ENCODE measurements at places on chromosomes 2 and 18. TPM values are rescaled to one million over a fixed set of nuclear protein-coding genes. Genes with fewer than 3 reads are reported as not detected.

DNA sequence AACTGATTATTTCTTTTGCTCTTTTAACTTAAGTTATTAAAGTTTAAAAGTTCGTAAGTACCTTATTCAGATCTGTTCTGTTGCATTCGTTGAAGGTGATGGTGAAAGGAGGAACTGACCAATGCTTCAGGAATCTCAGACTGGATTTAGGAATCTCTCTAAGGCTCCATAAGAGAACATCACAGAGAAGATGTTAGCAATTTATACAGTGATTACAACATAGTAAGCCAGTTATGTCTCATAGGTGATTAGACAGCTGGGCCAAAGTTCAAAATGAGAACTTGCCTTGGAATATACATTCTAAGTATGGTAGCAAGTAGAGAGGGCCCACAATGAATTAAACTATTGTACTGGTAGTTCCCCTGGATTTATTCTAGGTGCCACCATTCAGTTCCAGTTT, 3.2 kb downstream of the MARS2 start:
- DNase-seq = no peak

- no peak for DNase-seq
Observed at GRCh38 chr2:134104754-134105153, 149.1 kb upstream of the MGAT5 start.

- peak; percentile 53 for DNase-seq
Observed at GRCh38 chr2:238097988-238098871, 1.9 kb upstream of the ESPNL start.

- DNase-seq = no peak
Observed at GRCh38 chr2:57461624-57462023, 585.0 kb upstream of the VRK2 start.

DNA sequence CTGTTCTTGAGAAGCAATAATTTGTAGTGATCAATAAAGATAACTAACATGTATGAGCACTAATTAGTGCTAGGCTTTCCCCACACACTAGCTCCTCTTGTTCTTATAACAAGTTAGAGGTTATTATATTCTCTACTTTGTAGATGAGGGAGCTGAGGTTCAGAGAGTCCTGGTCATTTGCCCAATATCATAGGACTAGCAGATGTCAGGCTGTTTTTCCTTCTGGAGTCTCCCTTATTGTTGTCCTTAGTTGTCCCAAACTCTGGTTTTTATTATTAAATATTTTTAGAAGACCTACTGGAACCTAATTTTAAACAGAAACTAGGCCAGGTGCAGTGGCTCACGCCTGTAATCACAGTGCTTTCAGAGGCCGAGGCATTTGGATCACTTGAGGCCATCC, 16.5 kb upstream of the TTC39C start:
- no peak for DNase-seq

- DNase-seq = no peak
Observed at GRCh38 chr18:10391506-10391905, 62.9 kb upstream of the APCDD1 start.

- DNase-seq = no peak
Observed at GRCh38 chr2:45259138-45259537, 249.9 kb upstream of the SIX2 start.

DNA sequence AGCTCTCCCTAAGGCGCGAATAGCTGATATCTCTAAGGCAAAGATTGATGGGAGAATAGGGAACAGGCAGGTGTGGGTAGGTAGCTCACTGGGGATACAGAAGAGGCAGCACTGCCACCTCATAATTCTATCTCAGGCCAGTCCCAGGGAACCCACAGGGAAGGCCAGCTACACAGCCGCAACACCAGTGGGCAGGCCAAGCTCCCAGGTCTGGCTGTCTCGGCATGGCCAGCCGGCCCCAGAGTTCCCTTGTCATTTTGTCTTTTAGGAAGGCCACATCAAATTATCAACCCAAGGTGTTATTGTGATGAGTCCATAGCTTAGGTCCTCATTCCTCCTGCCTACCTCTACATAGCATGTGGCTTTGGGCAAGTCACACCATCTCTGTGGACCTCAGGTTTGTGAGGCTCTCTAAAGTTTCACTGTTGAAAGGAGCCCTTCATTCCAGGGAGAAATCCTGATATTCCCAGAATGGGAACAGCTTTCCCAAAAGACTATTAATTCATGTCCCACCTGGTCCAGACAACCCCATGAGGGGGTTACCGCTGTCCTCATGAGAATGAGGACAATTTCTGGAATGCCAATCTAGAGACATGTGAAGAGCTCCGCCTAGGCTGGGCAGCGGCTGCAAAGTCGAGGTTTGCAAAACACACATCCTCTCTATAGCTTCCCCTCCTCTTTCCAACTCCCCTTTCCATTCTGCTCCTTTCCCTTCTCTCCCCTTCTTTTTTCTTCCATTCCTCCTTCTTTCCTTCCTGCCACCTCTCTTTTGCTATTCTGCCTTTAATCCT, 287.1 kb upstream of the ID2 start:
- no peak for DNase-seq

- DNase-seq = no peak
Observed at GRCh38 chr2:196510246-196510645, 129.3 kb upstream of the CCDC150 start.

GRCh38 chr2:39524061-39524460, 87.0 kb upstream of the MAP4K3 start:
- no peak for DNase-seq

DNA sequence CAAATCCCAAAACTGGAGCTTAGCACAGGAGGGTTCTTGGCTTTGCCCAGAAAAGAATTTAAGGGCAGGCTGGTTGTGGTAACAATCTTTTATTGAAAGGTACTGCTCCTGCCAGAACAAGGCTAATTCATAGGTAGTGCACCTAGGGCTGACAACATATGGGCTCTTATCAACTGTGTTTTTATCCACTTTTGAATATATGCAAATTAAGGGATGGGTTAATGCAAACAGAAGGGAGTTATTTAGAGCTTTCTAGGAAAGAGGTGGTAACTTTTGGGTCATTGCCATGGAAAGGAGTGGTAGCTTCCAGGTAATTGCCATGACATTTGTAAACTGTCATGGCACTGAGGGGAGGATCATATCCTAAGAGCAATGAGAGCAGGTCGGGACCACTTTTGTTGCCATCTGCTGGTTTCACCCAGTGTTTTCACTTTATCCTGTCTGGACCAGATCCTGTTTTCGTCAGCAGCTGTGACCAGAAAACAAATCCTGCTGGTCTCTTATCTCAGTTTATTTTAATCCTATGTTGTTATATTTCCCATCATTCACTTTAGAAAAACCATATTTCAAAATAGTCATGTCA, 981 bp downstream of the C2orf66 start:
- DNase-seq = no peak

DNA sequence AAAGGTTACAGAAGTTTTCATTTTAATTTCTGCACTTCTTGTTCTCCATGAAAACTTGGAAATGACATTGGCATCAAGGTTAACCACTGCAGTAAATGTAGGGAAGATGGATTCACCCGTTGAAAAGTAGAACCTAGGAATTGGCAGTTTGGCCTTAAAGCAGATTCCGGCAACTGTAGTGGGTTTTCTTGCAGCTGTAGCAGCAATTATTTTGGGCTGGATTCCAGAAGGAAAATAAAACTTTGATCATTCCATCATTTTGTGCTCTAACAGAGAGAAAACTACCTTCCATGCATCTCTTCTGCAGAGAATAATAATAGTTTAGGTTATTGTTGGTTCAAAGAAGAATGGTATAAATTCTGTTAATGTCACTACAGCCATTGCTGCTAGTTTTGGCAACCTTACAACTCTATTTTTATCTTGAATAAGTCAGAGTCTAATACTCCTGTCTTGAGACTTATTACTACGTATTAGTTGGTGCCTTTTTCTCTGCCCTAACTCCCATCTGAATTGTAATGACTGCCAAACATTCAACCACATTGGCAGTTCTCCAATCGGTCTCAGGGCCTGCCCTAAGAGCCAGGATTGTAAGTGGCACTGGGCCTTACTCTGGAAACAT, 178.1 kb upstream of the PIEZO2 start:
- DNase-seq = no peak

GRCh38 chr2:106044021-106044420, 150.1 kb downstream of the UXS1 start:
- DNase-seq = no peak

DNA sequence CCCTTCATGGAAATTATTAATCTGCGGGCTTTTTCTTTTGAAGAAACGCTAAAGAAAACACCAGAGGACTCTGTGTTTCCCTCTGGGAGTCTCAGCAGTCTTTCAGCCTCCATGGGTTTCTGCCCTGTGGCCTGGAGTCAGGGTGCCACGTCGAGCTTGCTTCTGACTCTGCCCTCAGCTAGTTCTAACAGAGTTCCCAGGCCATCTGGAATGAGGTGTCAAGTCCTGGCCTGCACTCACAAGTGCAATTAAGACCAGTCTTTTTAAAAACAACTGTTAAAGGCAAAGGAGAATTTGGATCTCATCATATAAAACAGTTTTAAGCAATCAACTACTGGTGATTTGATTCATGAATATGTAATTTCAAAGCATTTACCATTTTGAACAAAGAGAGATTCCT, 157.3 kb downstream of the RHBDD1 start:
- DNase-seq = no peak

DNA sequence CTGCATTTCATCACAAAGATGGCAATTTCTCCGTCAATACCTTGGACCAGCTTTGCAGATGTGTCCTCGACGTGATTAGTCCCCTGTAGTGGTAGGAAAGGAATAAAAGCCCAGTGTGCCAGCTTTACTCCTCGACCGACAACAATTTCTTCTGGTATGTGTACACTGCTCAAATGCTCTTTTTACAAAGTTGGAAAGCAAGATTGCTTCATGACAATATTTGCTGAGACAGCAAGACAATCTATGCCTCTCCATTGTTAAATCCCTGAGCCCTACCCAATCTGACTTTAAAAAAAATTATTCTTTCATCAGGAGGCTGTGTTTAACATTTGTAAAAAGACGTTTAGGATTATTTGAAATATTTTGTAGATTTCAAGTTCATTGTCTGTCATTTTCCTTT, 27.6 kb upstream of the ZEB2 start:
- no peak for DNase-seq

DNA sequence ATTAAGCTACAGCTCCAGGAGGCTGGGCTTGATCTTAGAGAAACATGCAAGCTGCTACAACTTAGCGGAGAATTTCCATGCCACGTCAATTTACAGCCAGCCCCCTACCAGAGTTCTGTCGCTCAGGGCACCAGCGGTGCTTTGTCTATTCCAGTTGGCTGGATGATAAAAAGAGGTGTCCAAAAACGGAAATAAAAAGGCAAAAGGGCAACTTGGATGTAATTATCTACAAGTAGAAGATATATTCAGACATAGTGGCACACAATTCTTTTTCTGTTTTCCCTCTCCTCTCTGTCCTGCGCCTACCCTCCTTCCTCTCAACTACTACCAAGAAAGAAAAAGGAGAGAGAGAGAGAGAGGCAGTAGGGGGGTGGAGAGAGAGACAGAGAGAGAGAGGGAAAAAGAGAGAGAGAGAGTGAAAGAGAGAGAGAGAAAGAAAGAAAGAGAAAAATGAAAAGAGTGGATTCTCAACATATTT, 363 bp upstream of the RFTN2 start:
- peak; percentile 64 for DNase-seq

- no peak for DNase-seq
Observed at GRCh38 chr18:27636576-27637085, 451.5 kb upstream of the CHST9 start.

DNA sequence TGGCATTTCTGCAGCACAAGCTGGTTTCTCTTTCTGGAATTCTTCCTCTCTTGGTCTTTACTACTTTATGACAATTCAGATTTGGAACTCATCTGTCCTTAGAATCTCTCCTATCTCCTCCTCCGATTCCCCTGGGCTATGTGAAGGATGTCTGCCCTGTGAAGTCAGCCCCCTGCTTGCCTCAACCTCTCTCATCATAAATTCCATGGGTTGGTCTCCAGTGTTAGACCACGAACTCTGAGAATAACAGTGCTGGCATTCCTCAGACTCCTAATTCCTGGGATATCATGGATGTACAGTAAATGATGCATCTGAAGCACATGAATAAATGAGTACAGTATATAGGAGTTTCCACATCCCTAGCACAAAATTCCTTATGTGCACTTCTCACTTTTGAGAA, 21.0 kb upstream of the CYRIA start:
- DNase-seq = no peak

RAMP1 gene
- not detected for total RNA-seq

SERPINB12 gene
- not detected for total RNA-seq

RNF125 gene
- total RNA-seq = 4.4 TPM

GNLY gene
- not detected for total RNA-seq

CCDC141 gene
- total RNA-seq = 1.8 TPM

Data from neural progenitor cell (in vitro differentiated cells).